CD4-positive, alpha-beta T cell treated with Interleukin-6 at 100 ng/mL for 8 hours (primary cell): ENCODE measurements at places on chromosomes 4 and X.

- no peak for DNase-seq
Observed at GRCh38 chrX:63275127-63275526, 76.0 kb downstream of the SPIN4 start.

- DNase-seq = no peak
Observed at GRCh38 chrX:44247468-44247867, 96.0 kb downstream of the EFHC2 start.

DNA sequence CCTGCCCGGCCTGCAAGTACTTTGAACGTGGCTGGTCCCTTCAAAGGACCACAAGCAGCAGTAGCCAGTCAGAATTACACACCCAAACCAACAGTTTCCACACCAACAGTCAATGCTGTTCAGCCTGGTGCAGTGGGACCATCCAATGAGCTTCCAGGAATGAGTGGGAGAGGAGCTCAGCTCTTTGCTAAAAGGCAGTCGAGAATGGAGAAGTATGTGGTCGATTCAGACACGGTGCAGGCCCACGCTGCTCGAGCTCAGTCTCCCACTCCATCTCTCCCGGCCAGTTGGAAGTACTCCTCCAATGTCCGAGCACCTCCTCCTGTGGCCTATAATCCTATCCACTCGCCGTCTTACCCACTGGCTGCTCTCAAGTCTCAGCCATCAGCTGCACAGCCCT lies 104.4 kb upstream of the MYOZ2 start:
- DNase-seq = no peak

DNA sequence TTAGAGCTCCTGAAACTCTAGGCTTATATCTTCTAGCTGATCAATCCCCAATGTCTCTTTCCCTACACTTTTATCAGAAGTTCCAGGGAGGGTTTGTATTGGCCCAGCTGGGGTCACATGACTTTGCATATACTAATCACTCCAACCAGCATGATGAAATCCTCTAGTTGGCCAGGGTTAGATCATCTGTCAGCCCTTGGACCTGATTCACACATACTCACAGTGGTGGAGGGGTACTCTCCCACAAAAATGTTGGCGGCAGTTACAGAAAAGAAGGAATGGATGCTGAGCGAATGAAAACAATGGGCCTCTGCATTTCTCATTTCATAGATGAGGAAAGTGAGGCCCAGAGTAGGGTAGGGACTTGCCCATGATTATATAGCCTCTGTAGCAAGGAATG lies 151.1 kb downstream of the PJA1 start:
- DNase-seq = no peak

GRCh38 chr4:76981644-76982043 lies 32.1 kb downstream of the SEPTIN11 start:
- no peak for DNase-seq

DNA sequence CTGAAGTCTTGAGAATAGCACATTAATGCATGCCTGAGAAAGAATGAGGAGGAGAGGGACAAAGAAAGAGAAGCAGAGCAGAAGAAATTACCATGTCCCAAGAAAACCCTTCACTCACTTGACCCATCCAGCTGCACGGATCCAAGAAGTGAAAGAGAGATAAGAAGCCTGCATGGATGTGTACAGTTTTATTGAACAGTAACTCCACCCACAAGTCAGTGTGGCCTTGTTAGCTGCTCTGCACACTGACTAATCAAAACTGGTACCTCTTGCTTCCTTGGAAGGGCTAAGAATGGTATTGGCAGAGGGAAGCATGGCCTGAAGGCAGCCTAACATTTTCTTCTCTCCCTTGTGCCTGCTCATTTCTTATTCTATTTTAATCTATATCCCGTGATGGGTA lies 163.9 kb downstream of the SLC7A11 start:
- DNase-seq = no peak

- DNase-seq = no peak
Observed at GRCh38 chrX:7706032-7706431, 136.9 kb upstream of the VCX start.

GRCh38 chr4:51840781-51841180 lies 2.2 kb upstream of the DCUN1D4 start:
- no peak for DNase-seq
